Germinal center (tissue), 1 donor: ENCODE measurements at places on chromosomes 6 and 20.
A peak's percentile ranks its signal among the peaks of the same experiment; 100 is the strongest.

- DNase-seq, result no peak
These were observed 16.5 kb upstream of the TGM3 start for GRCh38 chr20:2279253-2279779.

DNA sequence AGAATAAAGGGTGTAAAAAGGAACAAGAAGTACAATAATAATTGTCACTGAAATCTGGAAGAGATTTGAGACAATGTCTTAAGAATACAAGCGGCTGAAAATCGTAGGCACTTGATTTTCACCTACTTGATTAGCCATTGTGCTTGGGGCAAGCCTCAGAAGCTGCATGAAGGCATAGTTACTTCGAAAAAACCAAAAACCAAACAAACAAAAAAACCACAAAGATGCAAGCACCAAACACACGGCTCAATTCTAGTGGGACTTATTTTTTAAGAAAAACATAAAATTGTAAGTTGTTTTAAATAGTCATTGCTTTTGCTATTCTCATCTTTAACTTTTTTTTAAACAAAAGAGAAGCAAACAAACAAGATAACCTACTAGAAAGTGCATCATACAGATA, 235.6 kb downstream of the OGFRL1 start:
- DNase-seq, result no peak

- no peak for DNase-seq
These were observed 10.0 kb upstream of the PRR18 start for GRCh38 chr6:166318227-166318626.

- no peak for DNase-seq
These were observed 57.4 kb upstream of the RNF144B start for GRCh38 chr6:18329776-18330175.

DNA sequence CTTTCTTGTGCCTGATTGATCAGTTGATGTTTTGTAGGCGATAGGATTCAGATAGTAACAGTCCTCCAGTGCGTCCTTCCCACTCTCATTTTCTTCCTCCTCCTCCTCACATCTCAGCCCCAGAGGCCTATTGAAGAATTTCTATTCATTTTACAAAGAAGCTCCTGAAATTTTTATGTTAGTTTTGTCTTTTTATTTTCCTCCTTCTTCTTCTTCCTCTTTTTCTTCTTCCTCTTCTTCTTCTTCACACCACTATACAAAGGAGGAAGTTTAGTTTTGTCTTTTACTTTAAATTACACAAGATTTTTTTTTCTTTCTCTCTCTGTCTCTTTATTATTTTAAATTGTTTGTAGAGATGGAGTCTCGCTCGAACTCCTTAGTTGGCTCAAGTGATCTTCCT, 19.1 kb downstream of the BTN2A1 start:
- no peak for DNase-seq

- DNase-seq, result no peak
These were observed 56.7 kb upstream of the SGK1 start for GRCh38 chr6:134374491-134375219.

- DNase-seq, result peak; percentile 54
These were observed 11.5 kb downstream of the GNL1 start for GRCh38 chr6:30544666-30545272.

- no peak for DNase-seq
These were observed 35.1 kb upstream of the SMIM8 start for GRCh38 chr6:87287251-87287650.

- no peak for DNase-seq
These were observed 24.0 kb downstream of the RNF146 start for GRCh38 chr6:127290391-127291265.

DNA sequence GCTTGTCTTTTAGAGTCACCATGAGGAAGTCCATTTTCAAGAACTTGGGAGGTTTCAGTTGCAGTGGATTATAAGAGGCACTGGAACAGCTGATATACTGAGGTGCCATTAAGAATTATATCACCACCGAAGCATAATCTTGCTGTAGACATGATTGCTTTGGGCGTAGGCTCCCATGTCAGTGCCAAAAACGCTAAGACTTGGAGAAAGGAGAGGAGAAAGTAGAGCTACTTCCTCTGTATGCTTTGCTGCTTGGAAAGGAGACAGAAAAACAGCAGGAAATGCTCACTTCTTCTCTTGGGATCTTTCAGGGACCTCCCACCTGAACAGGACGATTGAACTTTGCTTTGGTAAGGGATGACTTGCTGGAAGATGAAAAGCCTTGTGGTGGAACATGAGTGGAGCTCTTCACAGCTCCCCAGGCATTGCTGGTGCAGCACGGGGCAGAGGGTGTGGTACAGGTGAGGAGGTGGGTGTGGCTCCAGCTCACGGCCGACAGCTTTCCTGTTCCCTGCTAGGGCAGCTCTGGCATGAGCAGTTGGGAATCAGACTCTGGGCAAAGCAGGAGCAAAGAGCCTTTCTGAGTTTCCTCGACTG, 190.4 kb upstream of the JAG1 start:
- no peak for DNase-seq

DNA sequence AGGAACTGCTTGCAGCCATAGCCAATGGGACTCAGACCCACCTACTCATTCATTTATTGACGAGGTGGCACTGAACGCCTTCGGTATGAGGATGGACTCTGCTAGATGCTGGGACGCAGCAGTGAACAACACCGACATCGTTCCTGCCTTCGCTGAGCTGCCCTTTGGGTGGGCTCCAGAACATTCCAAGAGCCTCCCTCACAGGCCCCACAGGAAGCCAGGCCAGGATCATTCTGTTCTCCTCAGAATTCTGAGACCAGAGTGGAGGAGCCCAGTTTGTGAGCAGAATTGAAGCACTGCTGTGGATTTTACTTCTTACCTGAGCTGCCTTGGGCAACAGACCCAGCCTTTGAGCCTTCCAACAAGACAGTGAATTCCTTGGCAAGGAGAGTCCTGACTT, 82.1 kb downstream of the KCNB1 start:
- DNase-seq, result no peak

DNA sequence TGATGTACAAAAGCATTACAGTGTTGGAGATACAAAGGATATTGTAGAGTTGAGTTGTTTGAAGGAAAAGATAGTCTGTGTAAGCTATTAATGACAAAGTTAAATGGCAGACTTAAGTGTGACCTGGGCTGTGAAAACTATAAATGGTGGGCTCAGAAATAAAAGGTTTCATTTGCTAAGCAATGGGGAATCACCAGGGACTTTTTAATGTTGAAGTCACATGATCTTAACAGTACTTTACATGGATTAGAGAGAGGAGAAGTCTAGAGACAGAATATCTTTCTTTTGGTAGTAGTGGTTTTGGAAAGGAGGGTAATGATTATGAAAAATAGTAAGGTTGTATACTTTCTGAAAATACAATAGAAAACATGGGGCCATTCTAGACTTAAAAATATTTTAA, 67.1 kb downstream of the SCAF8 start:
- DNase-seq, result no peak

GRCh38 chr20:42159808-42160207, 541.6 kb upstream of the CHD6 start:
- DNase-seq, result no peak

DNA sequence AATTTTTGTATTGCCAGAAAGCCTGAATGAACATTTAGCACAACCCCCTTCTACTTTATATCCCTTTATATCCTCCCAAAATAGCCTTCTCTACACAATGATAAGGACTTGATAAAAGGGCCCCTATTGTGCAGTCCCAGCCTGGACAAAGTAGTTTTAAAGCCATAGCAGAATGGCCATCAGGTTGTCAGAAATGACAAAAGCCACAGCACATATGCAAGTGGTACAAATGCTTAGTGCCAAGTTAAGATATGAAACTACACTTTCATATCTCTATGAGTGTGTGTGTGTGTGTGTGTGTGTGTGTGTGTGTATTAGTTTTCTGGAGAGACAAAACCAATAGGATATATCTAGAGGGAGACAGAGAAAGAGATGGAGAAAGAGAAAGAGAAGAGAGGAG, 132.6 kb downstream of the SGK1 start:
- no peak for DNase-seq

GRCh38 chr6:157050537-157051265, 272.6 kb downstream of the TMEM242 start:
- DNase-seq, result no peak

DNA sequence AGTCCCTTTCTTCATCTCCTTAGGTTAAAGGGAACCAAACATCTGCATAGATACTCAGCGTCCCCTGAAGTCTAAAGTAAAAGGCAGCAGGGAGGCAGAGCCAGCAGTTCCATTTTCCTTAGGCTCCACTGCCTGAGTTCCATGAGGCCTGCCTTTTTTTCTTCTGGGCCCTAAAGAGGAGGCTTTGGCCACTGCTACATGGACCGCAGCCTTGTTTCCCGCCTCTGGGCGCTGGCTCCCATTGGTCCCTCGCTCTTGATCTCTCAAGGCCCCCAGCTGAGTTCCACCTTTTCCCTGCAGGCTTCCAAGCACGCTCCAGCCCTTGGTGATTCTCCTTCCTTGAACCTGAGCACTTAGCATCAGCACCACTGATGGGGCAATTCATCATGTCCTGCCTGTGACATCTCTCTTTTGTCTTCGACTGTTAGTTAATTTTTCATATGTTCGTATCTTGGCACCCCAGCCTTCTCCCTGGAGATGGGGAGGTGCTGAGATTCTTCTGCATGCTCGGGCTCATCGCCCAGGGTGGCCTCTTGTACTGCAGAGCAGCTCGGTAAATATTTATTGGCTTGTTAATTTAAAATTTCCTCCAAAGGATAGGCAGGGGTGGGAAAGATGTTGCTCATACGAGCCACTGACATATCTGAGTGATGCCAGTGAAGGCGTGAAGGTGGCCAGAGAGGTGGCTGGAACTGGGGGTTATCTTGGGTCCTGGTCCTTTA, 3.4 kb downstream of the MLN start:
- DNase-seq, result no peak

DNA sequence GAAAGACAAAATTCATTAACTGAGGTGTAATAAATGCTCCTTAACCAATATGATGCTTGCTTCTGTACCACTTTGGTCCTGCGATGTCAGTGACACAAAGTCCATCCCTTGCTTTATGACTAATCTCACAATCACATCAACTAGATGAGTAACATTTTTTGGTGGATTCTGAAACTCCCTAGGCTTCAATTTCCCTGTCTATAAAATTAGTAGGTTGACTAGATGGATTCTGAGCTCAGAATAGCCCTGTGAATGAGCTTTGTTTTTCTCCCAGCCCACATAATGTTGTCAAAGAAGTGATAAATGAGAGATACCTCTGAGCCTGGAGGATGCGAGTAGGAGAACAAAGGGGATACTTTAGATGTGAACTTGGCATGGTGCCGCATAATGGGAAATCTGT, 9.1 kb downstream of the TXLNB start:
- no peak for DNase-seq

- no peak for DNase-seq
These were observed 81.7 kb upstream of the PDE10A start for GRCh38 chr6:165744555-165745228.

GRCh38 chr6:169723991-169724493, 258 bp downstream of the PHF10 start:
- DNase-seq, result peak; percentile 80

- DNase-seq, result no peak
These were observed 250.7 kb upstream of the SLC35B3 start for GRCh38 chr6:8686077-8686476.

DNA sequence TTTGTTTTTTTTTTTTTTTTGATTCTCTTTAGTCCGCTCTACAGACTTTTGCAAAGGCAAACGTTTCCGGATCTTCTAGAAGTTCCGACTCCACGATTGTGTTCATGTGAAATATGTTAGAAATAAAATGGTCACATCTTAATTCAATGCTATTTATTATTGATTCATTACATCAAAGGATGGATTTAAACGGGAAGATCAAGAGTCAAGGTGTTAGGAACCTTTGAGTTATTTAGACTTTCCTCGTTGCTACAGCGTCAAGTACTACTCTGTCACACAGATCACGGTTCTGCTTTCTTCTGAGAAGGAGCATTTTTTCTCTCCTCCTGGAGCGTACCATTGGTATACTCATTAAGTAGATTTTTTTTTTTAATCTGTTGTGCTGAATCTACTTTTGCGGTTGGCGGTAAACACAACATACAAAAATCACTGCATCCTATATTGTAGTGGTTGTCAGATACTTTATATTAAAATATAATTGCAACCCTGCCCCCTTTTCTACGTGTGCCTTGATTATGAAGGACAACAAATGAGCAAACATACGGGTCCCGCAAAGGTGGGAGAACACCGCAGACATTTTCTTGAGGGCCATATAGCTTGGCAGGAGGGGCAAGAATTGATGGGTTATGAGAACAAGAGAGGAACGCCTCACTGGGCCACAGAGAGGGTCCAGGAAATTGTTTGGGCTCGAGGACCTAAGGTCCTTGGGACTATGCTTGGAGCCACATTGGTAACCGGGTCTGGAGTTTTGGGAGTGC, 17.5 kb downstream of the HMGN4 start:
- no peak for DNase-seq

DNA sequence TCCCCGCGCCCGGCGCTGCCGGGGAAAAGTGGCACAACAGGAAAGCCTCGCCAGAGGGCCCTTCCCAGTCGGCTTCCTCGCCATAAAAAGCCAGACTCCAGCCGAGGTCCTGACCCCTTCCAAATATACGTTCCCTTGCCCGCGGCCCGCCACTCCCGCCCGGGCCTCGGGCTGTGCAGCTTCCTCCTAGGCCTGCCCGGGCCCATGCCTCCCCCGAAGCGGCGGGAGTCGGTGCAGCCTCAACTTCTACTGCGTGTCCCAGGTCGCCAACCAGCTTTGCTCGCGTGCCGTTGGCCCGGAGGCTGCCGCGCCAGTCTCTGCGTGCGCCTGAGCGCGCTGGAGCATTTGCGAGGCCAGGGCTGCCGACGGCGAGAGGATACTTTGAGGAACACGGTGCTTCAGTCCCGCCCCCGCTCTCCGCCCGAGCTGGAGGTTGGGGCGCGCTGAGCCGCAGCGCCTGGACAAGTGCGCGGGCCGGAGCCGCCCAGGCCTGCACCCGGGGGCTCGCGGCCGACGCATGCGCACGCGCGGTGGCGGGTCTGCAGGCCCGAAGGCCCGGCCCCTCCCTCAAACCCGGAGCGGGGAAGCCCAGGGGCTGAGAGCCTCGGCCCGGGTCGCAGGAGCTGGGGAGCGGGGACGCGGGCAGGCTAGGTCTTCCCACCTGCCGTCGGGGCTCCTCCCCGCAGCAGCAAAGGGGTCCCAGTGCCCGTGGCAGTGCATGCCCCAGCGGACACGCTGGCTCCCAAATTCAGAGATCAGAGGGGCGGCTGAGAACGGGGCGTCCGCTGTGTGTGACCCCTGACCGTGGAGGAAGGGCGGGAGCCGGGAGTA, 10.2 kb downstream of the FOXC1 start:
- DNase-seq, result no peak

- no peak for DNase-seq
These were observed 251.8 kb downstream of the TBC1D7 start for GRCh38 chr6:13076575-13076974.

DNA sequence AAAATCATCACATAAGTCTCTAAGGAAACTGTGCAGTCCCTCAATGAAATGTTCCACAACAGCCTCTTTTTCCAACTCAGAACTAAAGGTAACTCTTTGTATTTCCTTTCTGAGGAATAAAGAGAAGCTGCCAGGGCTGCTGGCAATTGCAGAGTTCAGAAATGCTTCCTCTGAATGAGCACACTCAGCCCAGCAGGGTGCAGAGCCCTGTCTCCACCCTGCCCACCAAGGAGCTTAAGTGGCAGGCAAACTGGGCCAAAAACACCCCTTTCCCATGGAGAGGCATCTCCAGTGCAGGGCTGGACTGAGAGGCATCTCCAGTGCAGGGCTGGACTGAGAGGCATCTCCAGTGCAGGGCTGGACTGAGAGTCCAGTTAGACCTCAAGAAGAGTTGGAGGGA, 255.4 kb downstream of the GMPR start:
- DNase-seq, result no peak
